ENCODE measurements at places on chromosomes 6 and 20.

GRCh38 chr20:62762801-62763368 is 33.4 kb upstream of the MRGBP start:
- no peak for DNase-seq

GRCh38 chr6:8914700-8915099 is 479.4 kb upstream of the SLC35B3 start:
- DNase-seq, result no peak

- no peak for DNase-seq
Measured at GRCh38 chr20:40744072-40744817, 55.2 kb upstream of the MAFB start.

DNA sequence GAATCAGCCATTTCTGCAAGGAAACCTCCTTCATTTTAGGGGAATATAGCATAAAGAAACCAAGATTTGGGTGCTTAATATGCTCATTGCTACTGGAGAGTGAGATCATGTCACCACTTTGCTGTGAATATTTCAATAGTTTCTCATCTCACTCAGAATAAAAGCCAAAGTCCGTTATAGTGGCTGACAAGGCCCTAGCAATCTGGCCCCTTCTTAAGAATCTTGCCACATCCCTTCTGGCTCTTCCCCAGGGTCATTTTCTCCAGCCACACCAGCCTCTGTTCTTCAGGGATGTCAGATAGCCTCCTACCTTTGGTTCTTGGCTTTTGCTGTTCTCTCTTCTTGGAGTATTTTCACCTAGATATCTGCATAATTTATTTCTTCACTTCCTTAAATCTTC is 24.8 kb upstream of the MLIP start:
- DNase-seq, result no peak

DNA sequence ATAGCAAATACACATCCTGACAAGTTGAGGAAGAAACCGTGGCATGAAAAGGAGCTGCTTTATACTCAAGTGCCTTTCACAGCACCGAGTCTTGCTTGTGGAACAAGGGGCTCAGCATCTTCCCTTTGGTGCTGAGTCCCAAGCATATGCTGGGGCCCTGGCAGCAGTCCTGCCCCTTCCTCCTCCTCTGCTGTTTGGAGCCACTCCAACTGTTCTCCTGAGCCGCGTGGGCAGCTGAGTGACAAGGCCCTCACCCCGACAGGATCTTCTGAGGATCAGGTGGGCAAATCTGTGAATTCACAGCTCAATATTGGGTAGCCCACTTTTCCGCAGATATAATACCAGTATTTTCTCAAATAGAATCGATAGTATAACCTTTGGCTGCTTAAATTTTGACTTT is 24.7 kb downstream of the DACT2 start:
- DNase-seq, result no peak
